ENCODE measurements at places on chromosomes 2 and 18. TPM values are rescaled to one million over a fixed set of nuclear protein-coding genes. Genes with fewer than 3 reads are reported as not detected.

DNA sequence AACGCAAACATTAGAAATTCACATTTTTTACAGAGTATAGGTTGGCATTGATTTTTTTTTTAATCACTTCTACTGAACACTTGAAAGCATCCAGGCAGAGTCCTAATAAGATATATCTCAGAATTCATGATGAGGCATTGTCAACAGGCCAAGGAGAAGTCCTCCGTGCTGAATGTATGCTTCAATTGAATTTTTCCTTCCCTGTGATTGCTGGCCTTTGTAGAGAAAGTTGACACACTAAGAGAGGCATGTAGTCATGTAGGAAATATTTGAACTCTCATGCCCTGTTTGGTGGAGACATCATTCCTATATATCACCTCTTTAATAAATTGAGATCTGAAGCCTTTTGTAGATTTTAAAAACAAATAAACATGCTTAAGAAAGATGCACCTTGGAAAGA, 844.9 kb downstream of the CPS1 start:
- DNase-seq: no peak

DNA sequence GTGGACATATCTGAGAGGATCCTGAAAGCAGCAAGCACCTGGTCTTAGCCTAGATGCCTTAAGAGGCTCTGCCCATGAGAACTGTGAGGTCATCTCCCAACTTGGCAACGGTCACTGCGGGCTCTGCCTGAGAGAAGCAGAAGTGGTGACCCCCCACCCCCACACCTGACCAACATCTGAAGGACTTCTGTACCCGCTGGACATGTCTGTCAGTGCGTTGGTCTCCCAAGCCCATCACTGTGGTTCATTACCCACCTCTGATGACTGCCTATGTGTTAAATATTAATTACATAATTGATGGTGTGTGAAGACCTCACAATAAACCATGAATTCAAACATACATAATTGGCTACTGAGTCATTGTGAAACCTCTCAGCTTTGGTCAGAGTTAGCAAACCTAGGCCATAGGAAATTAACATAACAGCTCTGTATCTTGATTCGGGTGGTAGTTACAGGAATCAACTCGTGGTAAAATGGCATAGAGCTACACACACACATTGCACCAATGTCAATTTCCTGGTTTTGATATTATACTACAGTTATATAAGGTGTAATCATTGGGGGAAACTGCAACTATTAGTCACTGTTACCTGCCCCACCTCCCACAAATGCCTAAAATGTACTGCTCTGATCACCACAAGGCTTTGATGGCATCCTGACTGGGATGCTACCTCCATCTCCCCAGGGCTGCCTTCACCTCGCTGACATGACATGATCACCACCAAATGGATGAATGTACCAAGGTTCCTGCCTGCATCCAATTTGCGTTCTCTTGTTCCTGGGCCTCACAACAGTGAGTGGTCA, 4.3 kb upstream of the GALNT1 start:
- no peak for DNase-seq

- peak; percentile 51 for DNase-seq
Measured at GRCh38 chr18:80245781-80246444, 1.4 kb downstream of the PARD6G start.

DNA sequence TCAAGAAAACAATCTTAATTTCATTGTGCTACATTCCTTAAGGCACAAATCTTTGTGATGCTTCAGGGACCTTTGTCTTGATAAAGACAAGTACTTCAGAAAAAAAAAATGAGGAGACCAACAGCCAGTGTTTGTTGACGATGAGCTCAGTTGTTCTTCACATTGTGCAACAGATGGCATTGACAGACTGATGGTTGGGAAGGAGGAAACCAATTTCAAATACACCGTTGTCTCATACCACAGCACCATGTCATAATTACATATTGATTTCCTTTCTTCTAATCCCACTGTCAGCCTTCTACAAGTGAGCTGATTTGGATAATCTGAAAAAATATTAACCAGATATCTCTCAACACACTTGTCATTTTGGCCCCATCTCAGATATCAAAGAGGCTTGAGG, 53.7 kb upstream of the GRB14 start:
- DNase-seq: no peak

- DNase-seq: peak; percentile 45
Measured at GRCh38 chr2:185608799-185609198, 129.8 kb upstream of the FSIP2 start.

DNA sequence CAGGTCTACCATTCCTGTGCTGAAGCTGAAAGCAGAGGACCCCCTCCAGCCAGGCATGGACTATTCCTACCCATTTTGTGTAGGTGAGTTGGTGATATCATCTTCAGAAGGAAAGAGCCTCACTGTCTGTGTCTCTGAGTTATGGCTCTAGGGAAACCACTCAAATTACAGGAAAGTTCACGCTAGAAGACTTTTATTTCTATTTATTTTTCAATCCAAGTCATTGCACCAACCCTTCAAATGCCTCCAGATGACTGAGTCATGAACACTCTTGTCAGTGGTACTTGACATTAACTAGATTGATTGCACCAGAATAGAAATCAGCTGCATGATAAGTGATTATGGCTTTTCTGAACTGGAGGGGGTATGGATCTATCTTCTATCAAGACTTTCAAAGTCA, 338.4 kb downstream of the MBD2 start:
- DNase-seq: no peak

Gene GMCL1
- 13.2 TPM for total RNA-seq

Gene ZNF638
- total RNA-seq: 142 TPM

Gene EML6
- 1.7 TPM for total RNA-seq

- DNase-seq: no peak
Measured at GRCh38 chr18:62037989-62038778, 145.4 kb upstream of the RNF152 start.

Gene EPC2
- total RNA-seq: 25.6 TPM

Measured in MCF 10A (cell line).